ENCODE measurements at places on chromosomes 1 and 21. TPM values are rescaled to one million over a fixed set of nuclear protein-coding genes. Genes with fewer than 3 reads are reported as not detected.

- no peak for DNase-seq
These were observed 67.9 kb upstream of the EFHD2 start for GRCh38 chr1:15341634-15342407.

GRCh38 chr1:167987174-167987573, 50.3 kb upstream of the MPC2 start:
- DNase-seq: no peak

DNA sequence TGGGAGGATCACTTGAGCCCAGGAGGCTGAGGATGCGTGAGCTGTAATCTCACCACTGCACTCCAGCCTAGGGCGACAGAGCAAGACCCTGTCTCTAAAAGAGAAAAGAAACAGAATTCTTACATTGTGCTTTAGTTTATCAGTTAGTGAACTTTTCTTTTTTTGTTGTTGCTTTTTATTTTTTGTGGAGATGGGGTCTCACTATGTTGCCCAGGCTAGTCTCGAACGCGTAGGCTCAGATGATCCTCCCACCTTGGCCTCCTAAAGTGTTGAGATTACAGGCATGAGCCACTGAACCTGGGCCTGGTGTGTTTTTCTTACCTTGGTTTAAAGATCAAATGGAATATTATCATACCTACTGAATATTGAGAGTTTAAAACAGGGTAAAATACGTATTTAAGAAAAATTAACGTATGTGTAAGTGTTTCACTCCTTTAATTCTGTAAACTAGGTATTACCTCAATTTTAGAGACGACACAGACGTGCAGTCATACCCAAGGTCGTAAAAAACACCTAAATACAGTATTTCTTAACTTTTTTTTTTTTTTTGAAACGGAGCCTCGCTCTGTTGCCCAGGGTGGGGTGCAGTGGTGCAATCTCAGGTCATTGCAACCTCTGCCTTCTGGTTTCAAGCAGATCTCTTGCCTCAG, 39.6 kb downstream of the KIF1B start:
- DNase-seq: no peak

GRCh38 chr1:157948312-157949073, 45.0 kb upstream of the KIRREL1 start:
- DNase-seq: peak; percentile 12

- DNase-seq: no peak
These were observed 37.8 kb downstream of the FUBP1 start for GRCh38 chr1:77940921-77941570.

DNA sequence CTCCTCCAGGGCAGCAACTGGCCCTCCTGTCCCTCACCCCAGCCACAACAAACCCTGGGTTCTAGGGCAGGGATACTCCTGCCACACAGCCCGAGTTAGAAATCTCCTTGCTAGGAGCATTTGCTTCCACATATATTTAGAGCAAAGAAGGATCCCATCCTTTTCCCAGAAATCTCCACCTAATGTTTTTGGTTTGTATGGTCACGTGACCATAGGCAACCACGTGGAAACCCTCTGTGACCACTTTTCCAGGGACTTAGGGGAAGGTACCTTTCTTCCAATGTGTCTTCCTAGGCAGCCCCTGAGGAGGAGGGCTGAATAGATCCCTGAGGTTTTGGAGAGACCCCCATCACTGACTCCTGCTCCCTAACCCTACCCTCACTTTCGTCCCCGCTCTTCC, 25.5 kb downstream of the VANGL2 start:
- DNase-seq: no peak

GRCh38 chr1:224058303-224058702, 55.6 kb upstream of the FBXO28 start:
- DNase-seq: no peak

- DNase-seq: no peak
These were observed 5.9 kb upstream of the OLIG1 start for GRCh38 chr21:33063907-33064622.

GRCh38 chr1:76680651-76681050, 186.6 kb upstream of the ST6GALNAC5 start:
- no peak for DNase-seq

- DNase-seq: no peak
These were observed 16.5 kb downstream of the GFI1 start for GRCh38 chr1:92470216-92470615.

DNA sequence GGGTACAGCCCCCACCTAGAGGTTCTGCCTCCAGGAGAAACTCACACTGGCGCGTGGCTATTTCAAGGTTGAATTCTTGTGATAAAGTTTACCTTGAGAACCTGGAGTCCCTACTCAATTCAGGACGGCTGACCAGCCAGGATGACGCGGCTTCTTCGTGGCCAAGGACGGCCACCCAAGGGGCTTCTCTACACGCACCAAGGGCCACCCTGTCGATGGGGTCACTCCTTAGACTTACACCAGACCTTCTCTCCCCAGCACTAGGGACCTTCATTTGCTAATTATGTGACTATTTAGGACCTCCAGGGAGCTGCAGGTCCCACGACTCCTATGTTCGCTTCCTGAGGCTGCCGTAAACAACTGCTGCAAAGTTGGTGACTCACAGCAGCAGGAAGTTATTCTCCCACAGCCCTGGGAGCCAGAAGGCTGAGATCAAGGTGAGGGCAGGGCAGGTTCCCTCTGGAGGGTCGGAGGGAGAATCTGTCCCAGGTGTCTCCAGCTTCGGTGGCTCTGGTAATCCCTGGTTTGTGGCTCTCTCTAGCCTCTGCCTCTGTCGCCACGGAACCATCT, 135.9 kb downstream of the NPHP4 start:
- no peak for DNase-seq

DNA sequence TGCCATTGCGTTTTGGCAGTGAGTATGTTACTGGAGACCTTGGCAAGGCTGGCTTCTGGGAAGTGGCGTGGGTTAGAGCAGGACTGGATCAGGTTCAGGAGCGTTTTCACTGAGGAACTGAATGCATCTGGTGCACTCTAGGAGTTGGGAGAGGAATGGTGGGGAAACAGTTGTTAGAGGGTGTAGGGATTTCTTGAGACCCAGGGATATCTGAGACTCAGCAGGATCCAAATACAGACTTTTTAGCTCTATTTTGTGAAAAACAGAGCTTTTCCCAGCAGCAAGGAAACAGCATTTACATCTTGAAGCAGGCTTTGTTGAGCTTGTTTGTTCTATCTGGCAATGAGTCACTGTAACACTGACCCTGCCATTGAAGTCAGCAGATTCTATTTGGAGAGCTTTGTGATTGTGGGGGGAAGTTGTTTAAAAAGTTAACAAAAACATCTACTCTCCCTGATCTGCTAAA, 56.9 kb upstream of the NRIP1 start:
- DNase-seq: no peak

DNA sequence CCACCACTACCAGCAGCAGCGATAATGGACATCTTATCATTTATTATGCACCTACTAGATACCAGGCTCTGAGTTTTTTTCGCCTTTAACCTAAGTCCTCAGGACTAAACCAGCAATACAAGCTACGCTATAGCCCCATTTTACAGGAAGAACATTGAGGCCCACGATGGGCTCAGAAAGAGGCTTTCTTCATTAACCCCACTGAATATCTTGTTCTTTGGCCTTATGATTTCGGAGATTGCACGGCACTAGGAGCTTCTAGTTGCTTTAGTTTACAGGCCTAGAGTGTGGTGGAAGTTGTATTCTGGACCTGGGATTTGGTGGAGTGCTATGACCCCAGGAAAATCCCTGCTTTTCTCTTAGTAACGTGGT, 1.5 kb downstream of the SESN2 start:
- no peak for DNase-seq

DNA sequence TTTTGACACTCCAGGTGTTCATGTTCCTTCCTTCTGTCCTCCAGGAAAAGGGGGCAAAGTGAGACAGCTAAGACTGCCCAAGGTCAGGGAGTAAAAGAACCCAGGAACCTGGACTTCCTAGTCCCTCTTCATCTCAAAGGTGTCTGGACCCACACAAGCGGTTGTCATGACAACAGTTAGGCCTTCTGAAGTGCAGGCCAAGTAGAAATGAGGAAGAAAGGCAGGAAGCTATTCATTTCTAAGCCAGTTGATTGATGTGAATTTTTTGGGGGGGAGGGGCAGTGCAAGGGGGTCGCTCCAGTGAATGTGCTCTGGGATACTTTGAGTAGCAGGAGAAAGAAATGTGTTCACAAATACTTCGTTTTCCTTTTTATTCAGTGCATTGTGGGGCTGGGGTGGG, 114.3 kb downstream of the NAV1 start:
- DNase-seq: no peak

DNA sequence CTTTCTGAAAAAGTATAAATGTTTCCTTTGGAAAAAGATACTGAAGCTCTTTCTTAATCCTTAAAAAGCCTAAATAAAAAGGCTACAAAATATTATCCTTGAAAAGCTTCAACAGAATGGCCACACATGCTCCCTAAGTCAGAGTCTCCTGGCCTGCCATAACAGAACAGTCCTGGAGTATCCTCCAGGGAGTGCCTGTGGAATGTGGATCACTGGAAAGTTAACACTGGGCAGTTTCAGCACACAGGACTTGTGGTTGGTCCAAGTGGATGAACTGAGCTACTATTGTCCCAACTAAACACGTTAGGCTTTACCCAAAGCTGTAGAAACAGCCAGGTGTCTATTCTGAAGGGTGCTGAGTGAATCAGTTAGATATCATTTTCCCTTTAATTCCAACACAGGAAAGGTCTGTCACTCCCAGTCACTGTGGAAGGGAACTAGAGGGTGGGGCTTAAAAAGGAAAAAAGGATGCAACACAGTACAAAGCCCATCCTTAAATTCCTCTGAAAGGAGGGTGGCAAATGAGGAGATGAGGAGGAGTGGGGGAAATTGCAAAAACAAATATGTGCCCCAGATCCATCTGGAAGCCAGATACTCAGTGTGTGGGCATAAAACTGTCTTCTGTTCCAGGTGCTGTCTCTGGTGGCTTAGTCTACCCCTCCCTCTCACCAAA, 196.3 kb upstream of the SPAG17 start:
- no peak for DNase-seq

- DNase-seq: peak; percentile 97
These were observed 148.4 kb upstream of the TMEM51 start for GRCh38 chr1:15005116-15005515.

GRCh38 chr1:90675161-90675847, 41.8 kb downstream of the BARHL2 start:
- DNase-seq: no peak

DNA sequence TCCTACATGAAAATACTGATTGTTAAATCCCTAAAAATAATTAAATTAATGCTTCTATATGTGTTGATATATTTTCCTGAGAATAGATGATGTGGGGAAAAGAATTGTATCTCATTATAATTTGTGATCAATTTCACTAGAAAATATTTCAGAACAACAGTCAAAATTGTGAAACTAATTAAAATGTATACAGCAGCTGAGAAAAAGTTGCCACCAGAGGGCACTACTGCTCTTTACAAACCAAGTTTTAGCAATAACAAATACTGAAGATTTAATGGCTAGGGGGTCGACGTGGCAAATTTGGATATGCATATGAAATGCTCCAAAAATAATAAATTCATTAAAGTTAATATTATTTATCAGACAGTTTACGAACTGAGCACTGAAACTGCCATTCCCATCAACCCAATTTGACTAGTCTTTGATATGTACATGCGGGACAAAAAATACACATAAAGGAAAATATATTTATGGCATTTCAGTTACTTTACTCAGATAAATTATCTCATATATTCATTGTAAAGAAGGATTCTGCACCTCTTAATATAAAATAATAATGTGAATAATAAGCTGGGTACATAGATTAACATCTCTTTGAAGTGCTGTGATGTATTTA, 96.3 kb upstream of the TMPRSS15 start:
- peak; percentile 34 for DNase-seq

The JAM2 gene
- not detected for total RNA-seq

The F13B gene
- not detected for total RNA-seq

The S100A2 gene
- 10.6 TPM for total RNA-seq

The TMEM59 gene
- 125 TPM for total RNA-seq

The MROH9 gene
- not detected for total RNA-seq

The CYYR1 gene
- total RNA-seq: not detected

The EFCAB14 gene
- total RNA-seq: 18.0 TPM

The PBX1 gene
- not detected for total RNA-seq

The HTR6 gene
- 0.14 TPM for total RNA-seq

The GJA8 gene
- total RNA-seq: not detected

The TMEM240 gene
- total RNA-seq: 1.1 TPM

The FCRL6 gene
- not detected for total RNA-seq

The VANGL2 gene
- total RNA-seq: 3.0 TPM

Measured in G401 (cell line).